ENCODE measurements at places on chromosomes 2 and 18. TPM values are rescaled to one million over a fixed set of nuclear protein-coding genes. Genes with fewer than 3 reads are reported as not detected.

- DNase-seq = peak; percentile 95
These were observed 32.3 kb downstream of the STEAP3 start for GRCh38 chr2:119255760-119256581.

GRCh38 chr2:118124288-118124891, 36.1 kb downstream of the INSIG2 start:
- no peak for DNase-seq

GRCh38 chr18:647304-647703, 10.1 kb upstream of the TYMS start:
- DNase-seq = no peak

DNA sequence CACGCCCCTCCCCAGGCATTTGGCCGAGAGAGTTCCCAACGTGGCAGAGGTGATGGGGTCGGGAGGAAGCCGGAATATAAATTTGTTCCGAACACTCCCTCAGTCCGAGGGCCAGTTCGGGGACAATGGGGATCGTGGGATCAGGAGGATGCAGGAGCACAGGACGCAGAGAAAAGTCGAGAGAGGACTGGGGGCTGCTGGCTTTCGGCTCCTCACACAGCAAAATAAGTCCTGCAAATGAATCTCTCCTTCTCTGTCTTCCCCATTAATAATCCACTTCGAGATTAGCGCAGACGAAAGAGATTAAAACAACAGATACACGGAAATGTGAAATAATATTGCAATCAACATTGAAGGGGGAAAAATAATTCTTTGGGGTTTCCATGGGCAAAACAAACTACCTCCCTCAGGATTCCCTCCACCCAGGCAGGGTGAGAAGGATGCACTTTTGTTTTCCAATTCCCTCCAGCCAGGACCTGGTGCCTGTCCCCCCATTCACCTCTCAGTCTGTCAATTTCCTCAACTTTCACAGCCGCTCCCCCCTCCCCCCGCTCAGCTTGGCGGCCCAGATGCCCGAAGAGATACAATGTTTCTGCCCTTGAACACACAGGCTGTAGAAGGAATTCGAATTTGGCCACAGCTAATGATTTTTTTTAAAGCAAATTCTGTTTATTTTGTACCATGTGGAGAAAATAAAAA, 3.1 kb upstream of the ZEB2 start:
- DNase-seq = no peak

DNA sequence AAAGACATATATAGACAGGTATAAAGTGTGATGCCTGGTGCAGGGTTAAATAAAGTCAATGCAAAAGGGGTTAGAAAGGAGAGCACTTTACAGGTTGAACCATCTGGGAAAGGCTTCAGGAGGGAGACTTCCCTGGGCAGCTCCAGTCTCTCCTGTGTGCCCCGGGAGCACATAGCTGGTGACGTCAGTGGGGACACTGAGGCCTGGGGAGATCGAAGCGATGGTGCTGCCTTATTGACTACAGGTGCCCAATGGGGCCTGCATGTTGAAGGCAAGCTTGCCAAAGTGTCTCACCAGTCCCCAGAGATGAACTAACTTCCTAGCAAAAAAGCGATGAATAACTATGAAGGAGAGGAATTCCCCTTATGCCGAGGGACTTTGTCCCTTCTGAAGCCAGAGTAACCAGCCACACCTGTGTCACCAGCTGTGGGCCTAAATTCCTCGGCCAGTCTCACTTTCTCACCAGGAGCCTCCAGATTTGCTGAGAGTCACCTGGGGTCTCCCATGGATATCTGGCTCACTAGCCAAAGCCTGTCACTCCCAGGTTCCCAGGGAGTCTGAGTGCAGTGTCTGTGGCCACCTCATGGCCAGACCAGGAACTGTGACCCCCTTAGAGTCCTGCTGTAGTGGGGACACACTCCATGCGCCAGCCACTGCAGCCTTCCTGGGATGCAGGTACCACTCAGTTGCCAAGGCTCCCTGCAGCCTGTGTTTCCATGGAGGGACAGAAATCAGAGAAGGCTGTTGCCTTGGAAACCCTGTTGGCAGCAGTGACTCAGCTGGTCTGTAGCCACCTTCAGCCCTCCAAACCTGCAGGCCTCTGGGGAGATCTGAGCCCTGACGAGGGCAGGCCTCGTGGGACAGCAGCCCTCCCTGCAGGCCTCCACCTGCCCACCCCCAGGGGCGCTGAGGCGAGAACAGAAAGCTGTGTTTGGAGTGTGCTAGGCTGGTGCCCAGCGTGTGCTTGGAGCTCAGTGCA, 128.7 kb downstream of the CTIF start:
- peak; percentile 23 for DNase-seq

GRCh38 chr2:16071865-16072637, 131.7 kb downstream of the MYCN start:
- no peak for DNase-seq

DNA sequence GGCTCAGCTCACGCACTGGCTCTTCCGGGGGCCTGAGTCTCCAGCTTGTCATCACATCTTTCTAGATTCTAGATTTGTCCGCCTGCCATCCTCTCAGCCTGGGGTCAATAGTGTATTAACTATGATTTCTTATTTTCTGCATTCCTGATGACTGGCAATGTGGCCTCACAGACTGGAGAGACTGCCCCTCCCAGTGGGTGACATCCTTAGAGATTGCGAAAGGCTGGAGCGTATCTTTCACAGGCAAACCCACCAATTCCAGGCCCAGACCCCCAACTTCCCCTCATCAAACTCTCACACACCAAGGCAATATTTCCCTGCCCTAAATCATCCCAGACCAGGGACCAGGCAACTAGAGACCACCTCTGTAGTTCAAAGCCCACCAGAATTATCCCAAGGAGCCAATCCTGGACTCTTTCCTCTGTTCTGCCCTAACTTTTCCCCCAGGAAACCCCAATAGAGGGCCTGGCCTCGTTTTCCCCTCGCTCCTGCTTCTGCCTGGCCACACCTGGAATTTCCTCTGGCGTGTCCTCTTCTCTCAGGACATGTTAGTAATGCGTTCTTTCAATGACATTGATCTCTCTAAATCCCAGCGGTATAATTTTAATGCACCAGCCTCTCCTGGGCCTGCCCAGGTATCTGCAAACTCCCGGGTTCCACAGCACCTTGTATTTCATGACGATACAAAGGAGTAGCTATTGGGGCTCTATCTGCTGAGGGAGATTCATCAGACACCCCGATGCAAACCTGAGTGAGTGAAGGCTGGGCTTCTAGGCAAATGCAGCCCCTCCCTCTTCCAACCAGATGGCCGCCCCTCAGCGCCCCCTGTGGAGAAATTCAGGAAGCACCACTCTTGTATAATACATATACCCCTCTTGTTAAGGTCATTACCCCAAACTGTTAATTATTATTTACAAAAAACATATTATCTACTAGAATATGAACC, 2.4 kb upstream of the KCNF1 start:
- DNase-seq = no peak

DNA sequence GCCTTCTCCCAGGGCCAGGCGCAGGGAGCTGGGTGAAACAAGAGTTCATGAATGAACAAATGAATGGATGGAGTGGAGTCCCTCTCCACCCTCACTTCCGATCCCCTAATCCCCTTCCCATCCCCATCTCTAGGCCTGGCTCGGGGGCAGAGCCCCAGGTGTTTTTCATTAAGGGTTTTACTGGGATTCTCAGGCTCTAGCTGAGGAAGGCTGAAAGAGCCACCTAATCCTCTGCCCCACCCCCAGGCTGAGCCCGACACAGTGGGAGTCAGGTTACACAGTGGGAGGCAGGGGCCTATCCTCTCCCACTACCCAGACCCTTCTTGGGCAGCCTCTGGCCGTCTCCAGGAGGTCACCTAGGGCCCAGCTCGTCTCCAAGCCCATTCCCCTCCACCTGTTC, 36.1 kb downstream of the SDC1 start:
- DNase-seq = no peak

DNA sequence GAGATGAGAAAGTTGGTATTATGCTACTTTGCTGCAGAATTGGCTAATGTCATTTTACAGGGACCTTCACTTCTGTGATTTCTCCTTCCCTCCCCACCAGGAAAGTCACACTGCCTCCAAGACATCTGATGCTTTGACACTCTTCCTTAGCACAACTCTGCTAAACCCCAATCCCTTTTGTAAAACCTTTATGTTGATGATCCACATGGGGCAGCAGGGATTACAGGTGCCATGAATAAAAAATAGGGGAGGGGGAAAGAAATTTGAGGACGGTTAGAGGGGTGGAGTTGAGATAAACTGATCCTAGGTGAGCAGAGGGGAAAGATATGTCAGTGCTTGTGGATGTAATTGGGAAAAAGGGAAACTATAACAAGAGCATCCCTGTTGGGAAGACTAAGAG, 26.4 kb downstream of the CCNT2 start:
- DNase-seq = no peak

DNA sequence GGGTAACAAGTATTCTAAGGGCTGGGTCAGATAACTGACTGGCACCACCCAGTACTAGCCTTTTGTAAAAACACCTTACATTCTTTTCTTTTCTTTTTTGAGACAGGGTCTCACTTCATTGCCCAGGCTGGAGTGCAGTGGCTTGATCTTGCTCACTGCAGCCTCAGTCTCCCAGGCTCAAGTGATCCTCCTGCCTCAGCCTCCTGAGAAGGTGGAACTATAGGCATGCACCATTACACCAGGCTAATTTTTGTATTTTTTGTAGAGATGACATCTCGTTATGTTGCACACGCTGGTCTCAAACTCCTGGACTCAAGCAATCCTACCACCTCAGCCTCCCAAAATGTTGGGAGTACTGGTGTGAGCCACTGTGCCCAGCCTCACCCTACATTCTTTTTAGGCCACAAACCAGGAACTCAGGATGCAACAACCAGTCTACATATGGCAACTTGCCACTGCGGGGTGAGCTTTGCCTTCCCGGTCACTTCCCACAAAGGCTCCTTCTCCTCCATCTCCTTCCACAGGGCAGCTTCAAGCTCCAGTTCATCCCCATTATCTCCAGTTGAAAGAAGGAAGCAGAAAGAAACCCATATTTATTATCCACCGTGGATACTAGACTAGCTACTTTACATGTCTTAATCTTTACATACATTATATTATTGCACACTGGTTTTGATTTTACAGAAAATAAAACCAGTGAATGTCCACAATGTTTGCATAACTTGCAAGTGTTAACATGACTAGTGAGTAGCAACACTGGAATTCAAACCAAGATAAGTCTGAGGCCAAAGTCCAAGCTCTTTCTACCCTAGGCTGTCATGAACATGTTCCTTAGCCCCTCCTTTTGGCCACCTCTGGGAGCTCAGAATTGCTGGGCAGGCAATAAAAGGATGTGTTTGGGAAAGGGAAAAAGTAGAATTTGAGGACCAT, 23.7 kb upstream of the AP1S3 start:
- peak; percentile 77 for DNase-seq

GRCh38 chr2:124272261-124272841, 247.3 kb downstream of the CNTNAP5 start:
- no peak for DNase-seq

- DNase-seq = no peak
These were observed 4.2 kb downstream of the CIB4 start for GRCh38 chr2:26636935-26637334.

- no peak for DNase-seq
These were observed 70.2 kb downstream of the SPTBN1 start for GRCh38 chr2:54526226-54526879.

GRCh38 chr2:62660087-62660486, 45.4 kb upstream of the EHBP1 start:
- no peak for DNase-seq

The SERPINB4 gene
- total RNA-seq = not detected

The SP140L gene
- 32.2 TPM for total RNA-seq

The HAAO gene
- total RNA-seq = 1.3 TPM

The REG3A gene
- not detected for total RNA-seq

The GPR45 gene
- 0.22 TPM for total RNA-seq

The SLC5A7 gene
- 0.05 TPM for total RNA-seq
